Lung microvascular endothelial cell (primary cell): ENCODE measurements at places on chromosomes 7 and 10.
A peak's percentile ranks its signal among the peaks of the same experiment; 100 is the strongest.

DNA sequence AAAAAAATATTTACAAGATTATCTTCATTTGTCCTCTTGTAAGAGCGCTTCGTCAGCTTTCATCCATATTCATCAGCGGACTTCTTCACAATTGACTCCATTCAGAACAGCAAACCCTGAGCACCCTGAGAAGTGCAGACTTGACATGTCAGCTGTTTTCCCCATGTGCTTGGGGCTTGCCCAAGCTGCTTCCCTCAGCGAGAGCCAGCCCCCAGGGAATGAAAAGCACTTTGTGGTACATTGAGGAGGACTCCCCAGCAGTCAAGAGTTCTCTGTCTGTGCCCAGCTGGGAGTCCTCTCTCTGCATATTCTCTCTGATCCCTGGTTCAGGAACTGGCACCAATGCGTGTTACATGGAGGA lies 22.7 kb downstream of the HKDC1 start:
- DNase-seq = no peak

GRCh38 chr10:131814567-131815265 lies 86.1 kb upstream of the PPP2R2D start:
- DNase-seq = no peak

DNA sequence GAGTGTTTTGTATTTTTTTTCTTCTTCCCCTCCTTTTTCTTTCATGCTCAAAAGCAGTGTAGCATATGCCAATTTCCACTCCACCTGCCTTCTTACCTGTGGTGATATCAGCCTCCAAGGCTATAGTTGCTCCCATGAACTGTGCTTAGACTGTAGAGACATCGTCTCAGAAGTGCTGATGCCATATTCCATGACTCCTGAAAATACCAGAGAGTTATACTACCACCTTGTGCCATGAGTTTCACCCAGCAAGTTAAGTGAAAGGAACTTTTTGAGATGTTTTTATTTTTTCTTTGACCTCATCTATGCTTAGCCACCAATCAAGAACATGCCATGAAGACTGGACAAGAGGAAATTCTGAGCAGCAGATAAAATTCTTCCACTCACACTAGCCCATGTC lies 142.8 kb upstream of the SEMA3E start:
- DNase-seq = no peak

GRCh38 chr10:133401500-133401899 lies 7.5 kb downstream of the MTG1 start:
- no peak for DNase-seq

GRCh38 chr10:79148452-79149344 lies 79.9 kb downstream of the ZMIZ1 start:
- peak; percentile 88 for DNase-seq

DNA sequence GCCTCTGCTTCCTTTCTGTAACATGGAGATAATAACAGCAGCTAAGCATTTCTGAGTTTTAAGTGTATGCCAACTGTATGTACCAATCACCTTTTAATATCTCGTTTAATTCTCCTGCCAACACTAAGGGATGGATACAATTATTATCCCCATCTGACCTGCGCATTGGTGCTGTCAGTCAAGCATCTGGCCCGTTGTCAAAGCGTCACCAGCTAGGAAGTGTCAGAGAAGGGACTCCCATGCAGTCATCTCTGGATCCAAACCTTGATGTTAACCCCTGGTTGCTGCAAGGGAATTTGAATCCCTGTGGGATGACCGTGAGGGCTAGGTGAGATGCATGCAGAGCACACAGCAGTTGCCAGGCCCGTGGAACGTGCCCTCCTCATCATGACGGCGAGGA lies 506.8 kb downstream of the SDK1 start:
- DNase-seq = no peak

DNA sequence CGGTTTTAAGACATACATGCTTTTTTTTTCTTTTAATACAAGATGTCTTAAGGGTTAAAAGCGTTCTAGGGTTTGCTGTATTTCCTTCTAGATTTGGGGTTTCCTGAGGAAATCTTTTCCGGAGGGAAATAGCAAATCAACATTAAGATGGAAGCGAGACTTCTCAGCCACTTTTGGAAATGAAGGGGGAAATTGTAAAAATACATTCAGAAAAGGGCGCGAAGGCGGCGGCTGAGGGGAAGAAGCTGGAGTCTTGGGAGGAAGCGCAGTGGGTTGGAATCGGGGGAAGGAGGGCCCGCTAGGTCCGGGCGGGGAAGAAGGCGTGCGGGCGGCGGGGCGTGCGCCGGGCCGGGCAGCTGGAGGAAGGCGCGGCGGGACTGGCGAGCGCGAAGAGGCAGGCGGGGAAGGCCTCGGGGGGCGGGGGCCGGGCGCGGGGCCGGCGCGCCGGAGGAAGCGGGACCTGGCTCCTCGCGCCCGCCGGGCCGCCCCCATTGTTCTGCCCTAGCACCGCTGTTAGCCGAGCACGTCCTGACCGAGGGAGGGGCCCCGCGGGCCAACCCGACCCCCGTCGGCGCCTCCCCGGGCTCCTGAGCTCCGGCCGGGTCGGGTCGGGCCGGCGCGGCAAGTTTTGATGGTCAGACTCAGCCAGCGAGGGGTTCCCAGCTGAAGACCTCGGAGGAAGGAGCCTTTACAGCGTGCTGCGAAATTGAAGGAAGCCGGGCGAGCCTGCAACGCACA lies 1.5 kb upstream of the SKIDA1 start:
- DNase-seq = peak; percentile 85

DNA sequence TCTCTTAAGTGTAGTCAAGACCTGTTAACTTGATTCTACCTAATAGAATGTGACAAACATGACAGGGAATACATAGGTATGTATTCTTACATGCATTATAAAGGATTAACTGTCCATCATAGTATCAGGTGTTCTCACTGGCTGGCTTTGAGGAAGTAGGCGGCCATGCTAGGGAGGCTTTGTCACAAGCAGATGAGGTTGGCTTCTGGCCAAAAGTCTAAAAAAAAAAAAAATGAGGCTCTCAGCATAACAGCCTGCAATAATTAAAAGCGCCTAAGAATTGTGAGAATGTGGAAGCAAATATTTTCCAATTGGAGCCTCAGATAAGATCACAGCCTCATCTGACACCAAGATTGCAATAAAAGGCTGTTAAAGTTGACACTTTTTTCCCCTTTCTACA lies 1256.8 kb upstream of the SORCS1 start:
- peak; percentile 12 for DNase-seq
